ENCODE measurements at places on chromosomes 5 and 9.

DNA sequence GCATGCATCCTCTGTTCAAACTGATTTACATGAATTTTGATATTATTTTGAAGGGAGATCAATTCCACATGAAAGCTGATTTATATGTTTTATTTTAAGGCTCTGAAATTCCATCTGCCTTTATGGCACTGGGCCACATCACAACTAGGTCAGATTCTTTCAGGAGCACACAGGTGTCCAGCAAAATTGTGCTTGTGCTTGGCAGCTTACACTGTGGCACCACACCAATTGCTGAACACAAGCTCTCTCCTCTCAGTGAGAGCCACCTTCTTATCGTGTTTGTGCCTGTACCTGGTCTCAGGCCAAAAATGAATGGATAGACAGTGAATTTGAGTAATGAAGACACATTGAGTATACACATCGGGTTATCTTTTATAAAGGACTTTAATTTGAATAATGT is 200.4 kb downstream of the CDH10 start:
- DNase-seq, result no peak

- no peak for DNase-seq
Measured at GRCh38 chr5:801472-801871, 16.9 kb upstream of the ZDHHC11B start.

DNA sequence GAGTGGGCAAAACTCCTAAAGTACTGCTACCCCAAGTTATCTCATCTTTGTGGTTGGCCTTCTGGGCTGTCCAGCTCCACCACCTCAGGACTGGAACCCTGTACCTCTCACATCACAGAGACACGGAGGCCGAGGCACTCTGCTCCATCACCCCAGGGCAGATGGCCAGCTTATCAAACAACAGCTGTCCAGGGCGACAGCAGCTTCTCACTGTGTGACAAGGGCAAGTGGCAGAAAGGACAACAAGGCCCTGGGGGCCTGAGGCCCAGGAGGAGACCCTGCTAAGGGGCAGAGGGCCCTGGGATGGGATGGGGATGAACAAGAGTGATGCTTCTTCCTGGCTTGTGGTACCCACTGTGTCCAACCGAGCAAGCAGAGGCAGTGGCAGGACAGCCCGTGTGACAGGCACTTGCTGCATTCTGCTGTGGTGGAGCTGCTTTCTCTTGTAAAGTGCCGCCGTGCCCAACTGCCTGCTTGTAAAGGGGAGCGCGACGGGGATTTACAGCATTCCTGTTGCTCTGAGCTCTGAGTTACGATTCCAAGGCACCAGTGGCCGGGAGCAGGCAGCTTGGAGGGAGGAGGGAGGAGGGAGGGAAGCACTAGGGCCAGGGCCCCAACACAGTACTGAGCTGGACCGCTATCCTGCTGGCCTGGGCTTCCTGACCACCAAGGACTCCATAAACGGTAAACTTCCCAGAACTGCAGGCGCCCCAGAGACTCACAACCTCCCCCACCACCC is 71.2 kb downstream of the SHB start:
- no peak for DNase-seq

GRCh38 chr5:58462623-58463230 is 2.8 kb upstream of the PLK2 start:
- DNase-seq, result no peak

All from stimulated activated CD8-positive, alpha-beta memory T cell treated with anti-CD3 and anti-CD28 coated beads, Interleukin-4, amount 100 ng/mL, for 4 hours (primary cell).